ENCODE measurements at places on chromosomes 5 and 9.

- DNase-seq: no peak
Measured at GRCh38 chr5:157613385-157614245, 38.0 kb upstream of the ADAM19 start.

DNA sequence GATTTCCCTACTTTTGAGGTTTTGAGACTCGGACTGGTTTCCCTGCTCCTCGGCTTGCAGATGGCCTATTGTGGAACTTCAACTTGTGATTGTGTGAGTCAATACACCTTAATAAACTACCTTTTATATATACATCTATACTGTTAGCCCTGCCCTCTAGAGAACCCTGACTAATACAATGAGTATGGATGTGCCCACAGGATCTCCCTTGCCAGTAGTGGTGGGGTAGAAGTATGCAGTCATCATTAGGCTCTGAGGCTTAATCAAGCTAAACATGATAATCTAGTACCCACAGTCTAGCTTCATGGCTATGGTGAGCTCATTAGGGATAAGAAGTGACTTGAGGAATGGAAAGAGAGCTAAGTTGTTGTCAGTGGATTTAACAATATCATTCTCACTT lies 412.8 kb upstream of the PTGER4 start:
- no peak for DNase-seq

- DNase-seq: no peak
Measured at GRCh38 chr5:178431063-178431781, 159.0 kb downstream of the COL23A1 start.

GRCh38 chr5:108418197-108418596 lies 36.3 kb upstream of the FBXL17 start:
- DNase-seq: no peak

DNA sequence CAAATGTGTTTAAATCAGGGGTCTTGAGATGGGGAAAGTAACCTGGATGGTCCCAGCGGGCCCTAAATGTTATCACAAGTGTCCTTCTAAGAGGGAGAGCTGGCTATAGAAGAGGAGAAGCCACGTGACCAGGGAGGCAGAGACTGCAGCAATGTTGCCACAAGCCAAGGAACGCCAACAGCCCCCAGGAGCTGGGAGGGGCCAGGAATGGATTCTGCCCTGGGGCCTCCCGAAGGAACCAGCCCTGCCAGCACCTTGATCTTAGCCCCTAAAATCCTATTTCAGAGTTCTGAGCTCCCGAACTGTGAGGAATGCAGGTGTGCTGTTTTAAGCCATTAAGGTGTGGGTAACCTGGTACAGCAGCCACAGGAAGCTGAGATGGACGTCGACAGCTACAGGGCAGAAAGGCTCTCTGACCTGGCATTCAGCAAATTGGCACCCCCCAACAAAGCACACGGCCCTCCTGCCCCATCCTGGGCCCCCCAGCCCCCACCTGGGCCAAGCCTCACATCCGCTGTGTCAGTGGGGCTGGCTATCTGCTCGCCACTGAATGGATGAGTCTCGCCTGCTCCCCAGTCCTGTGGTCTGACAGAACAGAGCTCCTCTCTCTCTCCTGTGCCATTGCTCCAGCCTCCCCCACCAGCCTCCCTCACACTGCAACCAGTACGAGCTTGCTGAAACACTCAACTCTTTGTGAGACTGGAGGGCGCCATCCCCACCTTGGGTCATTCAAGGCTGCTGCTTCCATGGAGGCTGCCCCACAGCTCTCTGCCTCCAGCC lies 78.8 kb downstream of the ADAMTS2 start:
- DNase-seq: no peak

DNA sequence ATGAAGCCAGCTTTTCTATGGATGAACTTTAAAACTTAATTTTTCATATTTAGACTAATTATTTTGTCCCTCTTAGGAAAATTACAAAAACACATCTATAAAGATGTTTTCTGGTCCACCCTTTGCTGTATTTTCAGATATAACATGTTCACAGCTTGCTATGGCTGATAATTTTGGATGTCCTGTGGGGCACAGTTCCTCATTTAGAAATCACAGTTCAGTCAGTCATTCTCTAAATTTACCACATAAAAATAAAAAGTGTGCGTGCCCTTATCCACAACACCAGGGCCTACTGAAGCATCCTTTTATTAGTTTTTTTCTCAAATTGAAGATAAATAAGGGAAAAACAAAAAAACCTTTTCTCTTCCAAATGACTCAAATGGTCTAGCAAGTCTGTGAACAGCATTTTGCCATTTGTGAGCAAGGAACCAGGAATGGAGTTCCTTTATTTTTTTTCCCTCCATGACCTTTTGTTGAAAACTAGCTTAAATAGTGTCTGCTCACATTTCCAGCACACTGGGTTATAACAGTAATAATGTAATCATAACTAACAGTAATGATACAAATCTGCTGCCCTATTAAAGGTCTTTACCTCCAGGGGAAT lies 87.1 kb downstream of the CEMIP2 start:
- DNase-seq: no peak

DNA sequence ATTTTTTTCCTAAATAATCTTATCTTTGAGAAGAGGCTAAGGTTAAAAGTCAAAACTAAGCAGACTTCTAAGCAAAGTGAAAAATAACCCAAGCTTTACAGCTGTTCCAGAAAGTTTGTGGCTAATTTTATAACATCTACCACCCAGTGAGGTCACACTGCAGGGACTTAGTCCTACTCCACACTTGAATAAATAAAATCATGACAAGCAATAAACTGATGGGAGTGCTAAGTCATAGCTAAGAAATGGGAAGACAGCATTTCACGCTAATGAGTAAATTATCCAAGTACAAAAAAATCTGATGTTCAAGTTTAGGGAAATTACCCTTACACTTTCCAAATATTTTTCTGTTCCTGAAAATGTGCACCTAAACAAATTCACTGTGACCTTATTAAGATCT lies 47.7 kb downstream of the ZNF608 start:
- no peak for DNase-seq
